ENCODE measurements at places on chromosomes 13 and 19. TPM values are rescaled to one million over a fixed set of nuclear protein-coding genes. Genes with fewer than 3 reads are reported as not detected.

DNA sequence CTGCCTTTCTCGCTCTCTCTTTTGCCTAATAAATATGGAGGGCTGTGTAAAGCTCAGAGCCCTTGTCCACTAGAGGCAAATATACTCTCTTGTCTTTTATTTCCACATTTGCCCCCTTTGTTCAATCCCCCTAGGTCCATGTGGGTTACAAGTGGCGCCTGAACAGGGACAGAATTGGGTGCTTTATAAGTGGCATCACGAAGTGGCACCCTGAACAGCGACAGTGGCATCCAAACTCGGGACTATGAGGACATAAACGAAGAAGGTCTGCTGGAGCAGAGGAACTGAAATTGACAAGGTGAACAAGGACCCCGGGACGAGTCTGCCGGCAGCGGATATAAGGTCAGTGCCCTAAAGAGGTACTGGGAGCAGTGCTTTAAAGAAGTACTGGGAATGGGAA, 4.3 kb upstream of the ZNF610 start:
- no peak for DNase-seq

GRCh38 chr13:19152403-19152802, 29.2 kb downstream of the TUBA3C start:
- peak; percentile 55 for DNase-seq

- no peak for DNase-seq
Observed at GRCh38 chr19:33621065-33621785, 528 bp upstream of the CHST8 start.

GRCh38 chr19:590396-590745, 690 bp downstream of the HCN2 start:
- DNase-seq: no peak

GRCh38 chr13:60617991-60618733, 221.1 kb downstream of the TDRD3 start:
- DNase-seq: no peak

GRCh38 chr19:7982651-7983099, 22.8 kb downstream of the ELAVL1 start:
- peak; percentile 37 for DNase-seq

- no peak for DNase-seq
Observed at GRCh38 chr13:50676602-50677001, 166.9 kb downstream of the DLEU7 start.

ZNF534 gene
- total RNA-seq: 0.57 TPM

CKM gene
- 6,589 TPM for total RNA-seq

YIF1B gene
- 33.8 TPM for total RNA-seq

ZNF606 gene
- total RNA-seq: 14.1 TPM

RFPL4AL1 gene
- not detected for total RNA-seq
